GM23338 (cell line): ENCODE measurements at places on chromosomes 6 and 20. TPM values are rescaled to one million over a fixed set of nuclear protein-coding genes. Genes with fewer than 3 reads are reported as not detected.

The FAM83C gene
- total RNA-seq: 0.10 TPM in 1 of 2 replicates, not detected in the other

The FOXC1 gene
- total RNA-seq: 0.10 and 0.27 TPM in 2 replicates

The PSORS1C2 gene
- not detected in 2 replicates for total RNA-seq

The KLHDC3 gene
- total RNA-seq: 182 and 184 TPM in 2 replicates

The E2F1 gene
- 42.6 and 45.0 TPM in 2 replicates for total RNA-seq

DNA sequence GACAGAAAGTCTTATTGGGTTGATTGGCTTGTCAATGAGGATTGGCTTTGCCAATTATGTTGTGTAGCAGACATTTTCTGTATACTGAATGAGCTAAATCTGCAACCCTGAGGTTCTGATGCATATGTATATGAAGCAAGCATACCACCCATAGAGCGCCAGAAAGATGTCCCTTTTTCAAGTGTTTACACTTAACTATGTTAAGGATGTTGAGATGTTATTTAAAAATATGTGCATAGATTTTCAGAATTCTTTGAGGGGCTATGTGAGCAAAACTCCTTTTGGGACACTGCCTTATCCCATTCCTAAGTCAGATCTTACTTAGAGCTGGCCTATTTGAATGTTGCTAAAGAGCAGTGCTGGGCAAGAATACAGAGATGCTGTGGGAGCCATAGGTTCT, 1.9 kb downstream of the AIG1 start:
- H3K36me3 ChIP-seq: no peaks in the 10 kb centered on the region
- H3K27me3 ChIP-seq: no peaks in the 10 kb centered on the region
- H3K27ac ChIP-seq: peak overlapping the region; percentile 91
- peak overlapping the region; percentile 67 for H3K4me3 ChIP-seq
- DNase-seq: peak; percentile 69
- peaks cover 35% of the 10 kb centered on the region for H3K4me1 ChIP-seq

- no peak overlapping the region for H3K27ac ChIP-seq
- no peak for DNase-seq
- H3K4me1 ChIP-seq: no peaks in the 10 kb centered on the region
- H3K36me3 ChIP-seq: no peaks in the 10 kb centered on the region
Observed at GRCh38 chr6:124927806-124928205, 34.4 kb upstream of the RNF217 start.

DNA sequence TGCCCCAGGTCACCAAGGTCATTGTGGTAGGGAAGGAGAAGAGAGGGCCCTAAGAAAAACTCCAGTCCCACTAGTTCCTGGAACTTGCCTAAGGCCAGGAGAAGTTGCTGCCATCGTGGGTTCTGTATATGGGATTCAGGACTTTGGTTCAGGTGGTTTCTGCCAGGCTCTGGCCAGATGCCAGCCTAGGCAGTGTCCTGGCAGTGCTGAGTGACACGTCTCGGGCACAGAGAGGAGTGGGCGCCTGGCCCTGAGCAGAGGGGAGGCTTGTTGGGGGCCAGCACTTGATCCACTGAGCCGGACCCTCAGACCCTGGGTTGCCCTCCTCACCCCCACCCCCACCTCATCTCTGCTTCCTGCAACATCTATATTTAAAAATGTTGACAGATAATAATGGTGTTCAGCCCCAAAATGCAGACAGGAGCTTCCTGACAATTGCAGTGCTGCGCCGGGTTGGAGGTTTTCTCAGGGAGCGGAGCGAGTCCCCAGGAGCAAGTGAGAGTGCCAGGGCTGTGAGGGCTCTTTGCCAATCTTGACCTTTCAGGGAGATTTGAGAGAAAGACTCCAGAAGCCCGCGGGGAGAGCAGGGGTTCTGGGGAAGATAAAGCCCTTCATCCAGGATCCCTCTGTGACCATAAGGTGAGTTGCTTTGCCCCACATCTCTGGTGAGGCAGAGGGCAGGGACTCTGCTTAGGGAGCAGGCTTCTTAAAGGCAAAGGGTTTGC, 71.9 kb downstream of the PHACTR3 start:
- H3K27me3 ChIP-seq: no peaks in the 10 kb centered on the region
- H3K4me1 ChIP-seq: no peaks in the 10 kb centered on the region
- H3K27ac ChIP-seq: no peak overlapping the region
- no peak overlapping the region for H3K4me3 ChIP-seq
- no peak for DNase-seq

GRCh38 chr6:35503534-35503933, 6.7 kb upstream of the TEAD3 start:
- no peaks in the 10 kb centered on the region for H3K36me3 ChIP-seq
- no peak overlapping the region for H3K4me3 ChIP-seq

- H3K27me3 ChIP-seq: no peaks in the 10 kb centered on the region
- H3K4me1 ChIP-seq: no peaks in the 10 kb centered on the region
- no peak overlapping the region for H3K27ac ChIP-seq
- H3K4me3 ChIP-seq: no peak overlapping the region
- H3K36me3 ChIP-seq: no peaks in the 10 kb centered on the region
Observed at GRCh38 chr6:72969666-72970065, 255.6 kb downstream of the KHDC1L start.

DNA sequence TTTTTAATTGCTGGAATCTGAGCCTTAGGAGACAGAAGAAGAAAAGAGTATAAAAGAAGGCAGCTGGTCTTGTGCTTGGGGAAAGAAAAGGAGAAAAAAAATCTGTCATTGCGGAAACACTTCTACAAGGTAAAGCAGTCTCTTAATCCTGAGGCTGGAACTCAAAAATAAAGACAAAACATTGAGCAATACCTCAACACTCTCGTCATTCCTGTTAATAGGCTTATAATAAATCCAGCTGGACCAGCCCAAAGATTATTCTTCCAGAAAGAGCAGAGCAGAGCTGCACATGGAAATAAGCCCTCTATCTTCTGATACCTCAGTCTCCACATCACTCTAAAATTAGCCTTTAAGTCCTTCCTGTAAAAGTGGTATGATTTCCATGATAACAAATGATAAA, 62.0 kb upstream of the HIVEP1 start:
- H3K4me3 ChIP-seq: no peak overlapping the region
- H3K4me1 ChIP-seq: no peaks in the 10 kb centered on the region
- no peaks in the 10 kb centered on the region for H3K36me3 ChIP-seq
- DNase-seq: no peak
- no peaks in the 10 kb centered on the region for H3K27me3 ChIP-seq
- no peak overlapping the region for H3K27ac ChIP-seq

- H3K27me3 ChIP-seq: no peaks in the 10 kb centered on the region
- no peak overlapping the region for H3K27ac ChIP-seq
- H3K4me3 ChIP-seq: no peak overlapping the region
- DNase-seq: no peak
- H3K4me1 ChIP-seq: 0 out of 2 replicates have a peak, but pooled peaks cover 3% of the 10 kb centered on the region
- H3K36me3 ChIP-seq: no peaks in the 10 kb centered on the region
Observed at GRCh38 chr20:48190757-48191156, 405.5 kb upstream of the SULF2 start.

GRCh38 chr6:82410151-82410648, 46.6 kb downstream of the TPBG start:
- H3K36me3 ChIP-seq: no peaks in the 10 kb centered on the region
- no peak overlapping the region for H3K27ac ChIP-seq
- H3K27me3 ChIP-seq: no peaks in the 10 kb centered on the region
- H3K4me3 ChIP-seq: no peak overlapping the region
- H3K4me1 ChIP-seq: 0 out of 2 replicates have a peak, but pooled peaks cover 7% of the 10 kb centered on the region

- peaks cover 31% of the 10 kb centered on the region for H3K4me1 ChIP-seq
- H3K4me3 ChIP-seq: peak overlapping the region; percentile 84; the same call in 1 of the 2 replicates
- no peaks in the 10 kb centered on the region for H3K36me3 ChIP-seq
- peaks cover 20% of the 10 kb centered on the region for H3K27me3 ChIP-seq
- no peak for DNase-seq
Observed at GRCh38 chr6:31401403-31401802, 2.0 kb upstream of the MICA start.

DNA sequence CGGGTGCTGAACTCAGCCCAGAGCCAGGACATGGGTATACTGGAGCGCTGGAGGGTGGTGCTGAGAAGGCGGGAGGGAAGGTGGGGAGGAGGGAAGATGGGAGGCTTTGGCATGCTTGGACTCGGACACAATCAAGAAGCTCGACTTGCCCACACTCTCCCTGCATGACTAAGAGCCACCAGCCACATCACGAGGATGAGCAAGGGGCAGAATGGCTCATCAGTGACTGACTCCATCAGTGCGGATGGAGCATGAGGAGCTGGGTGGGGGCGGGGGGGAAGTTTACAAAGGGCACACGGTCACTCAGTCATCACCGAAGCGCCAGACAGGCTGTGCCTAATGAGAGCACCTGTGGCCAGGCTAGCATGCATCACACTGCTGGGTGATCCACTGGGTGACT, 222.8 kb downstream of the KIF16B start:
- no peaks in the 10 kb centered on the region for H3K36me3 ChIP-seq
- no peak overlapping the region for H3K4me3 ChIP-seq
- no peak overlapping the region for H3K27ac ChIP-seq
- no peaks in the 10 kb centered on the region for H3K4me1 ChIP-seq
- no peaks in the 10 kb centered on the region for H3K27me3 ChIP-seq

- H3K36me3 ChIP-seq: no peaks in the 10 kb centered on the region
- peaks cover 7% of the 10 kb centered on the region; the same call in 1 of the 2 replicates for H3K4me1 ChIP-seq
- no peak for DNase-seq
- no peak overlapping the region for H3K4me3 ChIP-seq
Observed at GRCh38 chr6:35541836-35542235, 29.1 kb upstream of the TULP1 start.
